ENCODE measurements at places on chromosomes 3 and 15.
A peak's percentile ranks its signal among the peaks of the same experiment; 100 is the strongest.

DNA sequence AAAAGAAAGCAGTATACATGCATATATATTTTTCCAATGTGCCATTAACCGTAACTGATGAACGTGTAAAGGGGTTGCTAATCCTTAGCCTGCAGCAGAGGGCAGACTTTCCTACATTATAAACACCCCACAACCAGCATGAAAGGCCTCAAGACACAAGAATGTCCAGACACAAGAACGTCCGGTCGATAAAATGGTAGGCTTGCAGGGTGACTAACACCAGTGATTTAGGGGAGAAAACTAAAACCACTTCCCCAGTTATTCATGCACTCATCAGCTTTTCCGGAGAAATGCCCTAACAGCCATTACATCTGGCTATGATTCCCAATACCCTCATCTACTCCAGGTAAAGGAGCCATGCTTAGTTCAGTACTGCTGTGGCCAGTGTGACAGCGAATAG is 57.4 kb downstream of the LRTM1 start:
- DNase-seq, result peak; percentile 83

DNA sequence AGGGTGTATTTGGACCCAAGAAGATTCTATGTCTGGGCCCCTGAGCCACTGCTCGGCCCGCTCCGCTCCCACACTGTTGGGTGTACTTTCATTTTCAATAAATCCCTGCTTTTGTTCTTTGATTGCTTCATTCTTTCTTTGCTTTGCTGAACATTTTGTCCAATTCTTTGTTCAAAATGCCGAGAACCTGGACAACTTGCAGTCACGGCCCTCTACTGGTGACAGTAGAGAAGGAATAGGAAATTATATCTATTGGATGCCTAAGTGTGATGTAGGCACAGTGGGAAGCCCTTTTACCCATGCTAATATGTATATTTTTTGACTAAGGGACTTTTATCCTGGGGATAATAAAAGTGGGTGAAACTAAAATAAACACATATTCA is 340.8 kb downstream of the LRRC3B start:
- no peak for DNase-seq

- DNase-seq, result no peak
Observed at GRCh38 chr15:62781081-62781497, 261.5 kb upstream of the TPM1 start.

GRCh38 chr15:22872936-22873701 is 34.7 kb downstream of the NIPA2 start:
- no peak for DNase-seq

GRCh38 chr3:10189557-10190354 is 25.0 kb downstream of the IRAK2 start:
- peak; percentile 99 for DNase-seq

GRCh38 chr15:70559265-70560239 is 203.8 kb downstream of the UACA start:
- peak; percentile 25 for DNase-seq

- no peak for DNase-seq
Observed at GRCh38 chr3:38548154-38548931, 52.2 kb downstream of the EXOG start.

GRCh38 chr3:43451670-43452254 is 165.4 kb downstream of the SNRK start:
- DNase-seq, result no peak

Data from pons (tissue), 1 donor.